HFFc6 (cell line): ENCODE measurements at places on chromosomes 6 and 20. TPM values are rescaled to one million over a fixed set of nuclear protein-coding genes. Genes with fewer than 3 reads are reported as not detected.

DNA sequence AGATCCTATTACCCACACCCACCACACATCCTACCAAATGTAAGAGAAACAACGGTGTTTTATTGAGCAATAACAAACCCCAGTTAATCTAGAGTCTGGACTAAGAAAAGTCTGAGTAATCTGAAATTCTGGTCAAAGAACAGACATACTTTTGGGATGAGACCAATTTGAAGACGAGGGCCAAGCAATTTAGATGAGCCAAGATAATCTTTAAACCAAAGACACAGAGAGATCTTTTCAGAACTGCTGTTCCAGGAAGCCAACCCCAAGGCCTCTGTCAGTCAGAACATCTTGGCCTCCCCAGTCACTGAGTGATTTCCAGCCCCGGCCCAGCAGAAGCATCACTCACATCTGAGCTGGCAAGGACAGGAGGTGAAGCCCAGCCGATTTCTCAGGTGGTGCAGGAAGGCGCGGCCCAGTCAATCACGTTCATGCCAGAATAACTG is 118.5 kb upstream of the SYNDIG1 start:
- H3K27ac ChIP-seq, result peak overlapping the region; percentile 78
- H3K4me3 ChIP-seq, result no peak overlapping the region
- H3K36me3 ChIP-seq, result no peaks in the 10 kb centered on the region

GRCh38 chr6:41257369-41258195 is 28.9 kb downstream of the TREM1 start:
- H3K4me1 ChIP-seq, result peaks cover 8% of the 10 kb centered on the region; the same call in 1 of the 2 replicates
- peaks cover 3% of the 10 kb centered on the region; the same call in 1 of the 2 replicates for H3K27me3 ChIP-seq
- peak; percentile 33 for DNase-seq
- no peaks in the 10 kb centered on the region for H3K36me3 ChIP-seq
- no peak overlapping the region for H3K27ac ChIP-seq

DNA sequence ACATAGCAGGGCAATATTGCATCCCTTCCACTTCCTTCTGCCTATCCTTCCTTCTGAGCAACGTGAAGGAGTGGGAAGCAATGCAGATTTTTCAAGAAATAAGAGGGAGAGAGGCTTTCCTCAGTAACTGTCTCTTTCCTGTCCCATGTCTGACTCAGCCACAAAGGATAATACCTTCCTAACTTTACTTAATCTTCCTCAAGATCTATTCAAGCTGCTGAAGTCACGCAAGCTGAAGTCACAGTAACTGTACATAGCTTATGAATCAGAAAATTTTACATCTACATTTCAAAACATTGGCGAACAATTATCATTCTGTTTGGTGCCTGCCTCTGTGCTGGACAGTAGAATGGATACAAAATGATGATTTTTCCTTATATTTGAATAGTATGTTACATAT is 86.4 kb upstream of the POU3F2 start:
- no peaks in the 10 kb centered on the region; the same call in 1 of the 2 replicates for H3K4me1 ChIP-seq
- no peaks in the 10 kb centered on the region; the same call in 1 of the 2 replicates for H3K36me3 ChIP-seq
- no peak overlapping the region; the same call in 1 of the 2 replicates for H3K27ac ChIP-seq

DNA sequence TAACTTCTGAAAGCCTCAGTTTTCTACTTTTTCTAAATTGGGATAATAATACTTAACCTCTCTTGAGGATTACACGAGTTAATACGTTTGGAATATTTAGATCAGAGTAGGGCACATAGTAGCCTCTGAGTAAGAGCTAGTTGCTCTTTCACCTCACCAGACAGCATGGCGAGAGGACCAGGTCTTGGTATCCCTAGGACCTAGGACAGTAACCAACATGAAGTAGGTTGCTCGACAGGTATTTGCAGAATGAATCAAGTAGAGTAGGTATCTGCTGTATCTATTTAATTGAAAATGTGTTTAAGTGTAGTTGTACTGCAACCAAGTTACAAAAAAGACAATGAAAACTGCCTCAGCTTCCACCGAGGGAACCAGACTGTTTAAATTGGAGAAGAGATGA is 1.4 kb downstream of the CDC5L start:
- peak overlapping the region; percentile 94 for H3K4me3 ChIP-seq
- peaks cover 35% of the 10 kb centered on the region for H3K4me1 ChIP-seq
- no peak for DNase-seq
- H3K27me3 ChIP-seq, result peaks cover under 1% of the 10 kb centered on the region
- peaks cover 22% of the 10 kb centered on the region; the same call in 1 of the 2 replicates for H3K36me3 ChIP-seq

- no peak for DNase-seq
- H3K27ac ChIP-seq, result no peak overlapping the region
- peaks cover 1% of the 10 kb centered on the region; the same call in 1 of the 2 replicates for H3K36me3 ChIP-seq
- H3K4me3 ChIP-seq, result no peak overlapping the region
- no peaks in the 10 kb centered on the region for H3K4me1 ChIP-seq
- no peaks in the 10 kb centered on the region; the same call in none of the 2 replicates for H3K27me3 ChIP-seq
Observed at GRCh38 chr20:6693178-6693807, 74.2 kb upstream of the BMP2 start.

- H3K4me1 ChIP-seq, result peaks cover 17% of the 10 kb centered on the region
- peak overlapping the region; percentile 86 for H3K27ac ChIP-seq
Observed at GRCh38 chr20:347317-347639, 367 bp downstream of the NRSN2 start.

GRCh38 chr6:91754691-91755090 is 1167.8 kb upstream of the MAP3K7 start:
- H3K4me1 ChIP-seq, result no peaks in the 10 kb centered on the region
- H3K4me3 ChIP-seq, result no peak overlapping the region
- H3K27ac ChIP-seq, result no peak overlapping the region

DNA sequence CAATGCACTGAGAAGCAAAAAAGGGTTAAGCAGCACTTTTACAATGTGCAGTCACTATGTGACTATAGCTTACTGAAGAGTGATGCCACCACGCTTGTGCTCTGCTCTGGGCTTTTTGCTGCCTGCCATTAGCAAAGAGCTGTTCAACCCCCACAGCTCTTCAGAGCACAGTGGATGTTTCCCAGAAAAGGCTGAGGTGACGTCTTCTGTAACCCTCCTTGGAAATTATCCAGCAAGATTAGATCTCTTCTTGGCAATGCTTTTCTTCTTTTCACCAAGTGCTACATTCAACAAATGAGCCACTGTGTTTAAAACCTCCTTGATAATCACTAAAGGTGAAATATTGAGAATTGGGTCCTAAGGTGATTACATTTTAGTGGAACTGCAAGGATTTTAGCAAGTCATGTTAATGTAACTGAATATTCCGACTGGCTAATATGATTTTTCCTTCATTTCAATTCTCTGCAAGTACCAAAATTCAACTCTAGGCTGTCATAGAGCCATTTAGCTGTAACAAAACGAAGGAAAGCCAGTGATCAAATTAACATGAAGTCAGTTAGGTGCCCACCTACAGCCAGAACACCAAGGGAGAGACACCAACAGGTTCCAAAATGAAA is 34.9 kb downstream of the ELOVL5 start:
- no peak overlapping the region for H3K4me3 ChIP-seq
- no peak overlapping the region for H3K27ac ChIP-seq
- DNase-seq, result peak; percentile 36
- H3K36me3 ChIP-seq, result peaks cover 9% of the 10 kb centered on the region
- H3K4me1 ChIP-seq, result peaks cover 77% of the 10 kb centered on the region

DNA sequence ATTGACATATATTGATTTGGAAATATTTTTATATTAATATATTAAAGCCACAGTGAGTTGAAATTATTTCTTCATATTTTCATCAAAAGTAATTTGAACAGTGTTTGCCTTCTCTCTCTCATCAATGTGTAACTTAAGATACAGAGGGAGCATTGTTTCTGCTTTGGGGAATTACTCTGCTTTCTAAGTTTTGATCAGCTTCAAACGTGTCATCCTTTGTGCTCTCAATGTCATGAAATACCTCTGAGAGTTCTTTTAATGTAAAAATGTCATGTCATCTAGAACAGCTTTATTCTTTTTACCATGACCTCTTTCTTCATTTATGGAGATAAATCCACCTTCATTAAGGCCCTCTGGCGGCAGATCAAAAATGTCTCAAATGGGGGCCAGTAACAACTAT is 259.4 kb upstream of the STXBP5 start:
- no peaks in the 10 kb centered on the region for H3K27me3 ChIP-seq
- peaks cover 11% of the 10 kb centered on the region for H3K36me3 ChIP-seq
- H3K4me1 ChIP-seq, result no peaks in the 10 kb centered on the region
- no peak overlapping the region for H3K4me3 ChIP-seq
- no peak overlapping the region for H3K27ac ChIP-seq
- no peak for DNase-seq

Gene OXT
- not detected in 3 replicates for total RNA-seq

Gene ADGRB3
- 0.03 TPM in 1 of 3 replicates, not detected in the others for total RNA-seq

Gene EFCAB8
- total RNA-seq, result not detected in 3 replicates

Gene DSP
- total RNA-seq, result 35.6 to 65.4 TPM (median 65.1 TPM) in 3 replicates

Gene PRND
- total RNA-seq, result 0.31 to 0.60 TPM (median 0.55 TPM) in 3 replicates

Gene SLC22A23
- 0.20 to 0.24 TPM (median 0.21 TPM) in 3 replicates for total RNA-seq
